Mammary epithelial cell (primary cell): ENCODE measurements at places on chromosomes 2 and 18.

GRCh38 chr2:60554074-60554645, 706 bp upstream of the BCL11A start:
- DNase-seq, result peak; percentile 55

GRCh38 chr2:217601601-217602000, 401.2 kb downstream of the TNS1 start:
- DNase-seq, result no peak

DNA sequence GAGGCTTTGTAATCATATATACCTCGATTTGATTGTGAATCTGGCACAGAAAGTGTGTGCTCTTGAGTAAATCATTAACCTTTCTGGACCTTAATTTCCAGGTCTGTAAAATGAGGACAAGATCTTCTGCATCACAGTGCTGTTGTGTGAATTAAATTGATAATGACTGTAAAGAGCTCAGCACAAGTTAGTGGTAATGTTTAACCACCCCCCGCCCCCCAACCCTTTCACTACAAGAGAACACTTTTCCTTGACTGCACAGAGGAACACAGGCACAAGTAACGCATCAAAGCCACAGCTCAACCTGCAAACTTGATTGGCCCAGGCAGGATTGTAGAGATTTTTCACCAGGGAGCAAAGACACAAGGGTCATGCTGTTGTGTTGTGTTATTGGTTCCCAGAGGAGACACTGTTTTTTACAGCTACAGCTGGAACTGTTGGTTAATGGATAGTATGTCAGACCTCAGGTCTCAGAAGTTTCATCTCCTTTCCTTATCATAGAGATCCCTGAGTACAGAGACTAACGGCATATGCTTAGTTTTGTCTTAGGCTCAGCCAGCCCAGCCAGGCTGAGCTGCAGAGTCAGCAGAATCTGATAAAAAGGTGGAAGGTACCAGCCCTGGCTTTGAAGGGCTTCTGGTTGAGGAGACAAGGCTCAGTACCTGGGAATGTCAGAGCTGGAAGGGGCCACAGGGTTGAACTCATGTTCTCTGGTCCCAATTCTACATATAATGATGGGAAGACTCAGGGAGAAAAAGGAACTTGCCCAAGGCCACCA, 10.6 kb downstream of the SETBP1 start:
- no peak for DNase-seq

DNA sequence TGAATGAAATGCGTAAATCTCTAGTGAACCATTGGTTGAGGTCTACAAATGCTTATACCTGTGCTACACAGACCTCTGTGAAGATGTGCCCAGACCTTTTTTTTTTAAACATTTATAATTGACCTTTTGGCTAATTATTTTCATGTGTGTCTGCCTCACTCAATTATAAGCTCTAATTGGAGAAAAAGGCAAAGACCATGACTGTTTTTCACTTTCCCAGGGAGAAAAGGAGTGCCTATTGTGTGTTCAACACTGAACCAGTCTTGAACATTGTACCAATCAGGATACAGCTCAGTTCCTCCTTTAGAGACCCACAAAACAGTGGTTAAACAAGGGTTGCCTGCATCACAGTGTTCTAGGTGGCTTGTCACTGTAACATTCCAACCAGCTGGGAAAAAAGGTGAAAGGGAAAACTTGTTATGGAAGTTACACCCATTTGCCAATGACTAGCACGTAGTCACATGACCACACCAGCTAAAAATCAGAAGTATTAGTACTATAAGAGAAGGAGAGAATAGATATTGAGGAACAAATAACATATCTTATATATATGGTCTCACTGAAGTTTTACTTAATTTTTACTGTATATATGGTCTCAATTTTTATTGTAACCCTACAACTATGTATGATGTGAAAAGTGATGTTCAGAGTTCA, 13.4 kb downstream of the TANK start:
- DNase-seq, result no peak

- no peak for DNase-seq
These were observed 148.5 kb downstream of the LNPK start for GRCh38 chr2:175853616-175853890.

- no peak for DNase-seq
These were observed 96.9 kb downstream of the SPP2 start for GRCh38 chr2:234147335-234147861.

- DNase-seq, result no peak
These were observed 1.2 kb upstream of the CLUL1 start for GRCh38 chr18:595571-595970.

DNA sequence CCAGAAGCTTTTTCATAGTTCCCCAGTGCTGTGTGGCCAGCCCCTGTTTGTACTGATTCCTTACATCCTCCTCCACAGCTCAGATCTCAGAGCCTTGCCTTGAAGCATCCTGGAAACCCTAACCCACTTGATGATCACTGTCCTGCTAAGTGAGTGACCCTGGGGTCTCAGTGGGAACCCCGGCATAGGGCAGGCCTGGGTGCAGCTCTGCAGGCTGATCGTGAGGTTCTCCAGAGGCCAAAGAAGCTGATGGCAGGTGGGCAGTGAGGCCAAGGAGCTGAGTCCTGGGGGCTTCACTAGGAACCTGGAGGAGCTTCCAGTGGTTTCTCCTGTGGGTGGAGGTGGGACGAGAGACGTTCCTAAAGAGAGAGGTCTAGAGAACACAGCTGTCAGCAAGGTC, 47.4 kb upstream of the BIN1 start:
- no peak for DNase-seq

GRCh38 chr18:72866901-72867745, 664 bp downstream of the NETO1 start:
- peak; percentile 41 for DNase-seq

DNA sequence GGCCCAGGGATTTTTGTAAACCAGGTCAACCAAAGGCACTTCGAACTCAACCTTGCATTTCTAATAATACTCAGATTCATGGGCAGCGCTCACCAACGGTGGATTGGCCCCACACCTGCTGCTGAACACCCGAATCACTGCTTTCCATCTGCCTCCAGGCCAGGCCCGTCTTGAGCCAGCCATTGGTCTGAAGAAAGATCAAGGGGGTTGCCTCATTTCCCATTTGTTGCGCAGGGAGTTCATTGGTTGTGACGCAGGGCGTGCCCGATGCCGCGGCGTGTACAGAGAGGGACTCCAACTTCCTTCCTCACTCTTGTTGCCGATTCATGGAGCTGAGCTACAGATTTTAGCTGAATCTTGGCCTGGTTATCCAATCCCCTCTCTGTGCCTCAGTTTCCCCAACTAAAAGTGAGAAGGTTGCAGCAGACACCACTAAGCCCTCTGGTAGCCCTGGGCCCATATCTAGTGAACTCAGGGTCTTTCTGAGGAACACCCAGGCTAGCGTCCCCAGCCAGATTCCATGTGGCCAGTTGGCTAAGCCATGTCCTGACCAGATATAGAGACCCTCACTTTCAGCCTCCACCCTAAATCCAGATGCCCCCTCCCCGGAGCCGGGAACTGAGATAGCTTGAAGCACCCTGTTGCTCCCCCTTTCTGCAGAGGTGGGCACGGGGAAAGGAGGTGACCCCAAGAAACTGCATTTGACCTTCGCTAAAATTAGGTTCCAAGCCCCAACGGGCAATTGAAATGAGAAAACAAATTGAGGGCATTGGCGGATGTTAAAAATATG, 60.9 kb upstream of the HPCAL1 start:
- no peak for DNase-seq

DNA sequence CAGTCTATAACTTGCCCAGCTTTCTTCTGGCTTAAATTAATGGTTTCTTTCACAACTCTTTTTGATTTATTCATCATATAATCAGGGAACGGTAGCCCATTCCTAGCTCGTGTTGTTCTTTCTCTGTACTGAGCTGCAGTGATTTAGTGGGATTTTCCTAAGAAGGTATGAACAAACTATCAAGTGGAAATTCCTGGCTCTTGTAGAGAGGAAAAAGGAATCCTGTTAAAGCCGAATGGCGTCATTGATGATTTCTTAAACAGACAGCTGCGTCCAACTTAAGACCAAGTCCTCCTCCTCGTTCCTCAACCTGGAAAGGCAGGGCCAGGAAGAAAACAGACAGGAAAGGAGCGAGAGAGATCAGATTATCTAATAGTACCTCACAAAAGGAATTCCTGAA, 69.2 kb upstream of the CABLES1 start:
- no peak for DNase-seq

- DNase-seq, result no peak
These were observed 76.1 kb upstream of the CYP1B1 start for GRCh38 chr2:38152035-38152434.

DNA sequence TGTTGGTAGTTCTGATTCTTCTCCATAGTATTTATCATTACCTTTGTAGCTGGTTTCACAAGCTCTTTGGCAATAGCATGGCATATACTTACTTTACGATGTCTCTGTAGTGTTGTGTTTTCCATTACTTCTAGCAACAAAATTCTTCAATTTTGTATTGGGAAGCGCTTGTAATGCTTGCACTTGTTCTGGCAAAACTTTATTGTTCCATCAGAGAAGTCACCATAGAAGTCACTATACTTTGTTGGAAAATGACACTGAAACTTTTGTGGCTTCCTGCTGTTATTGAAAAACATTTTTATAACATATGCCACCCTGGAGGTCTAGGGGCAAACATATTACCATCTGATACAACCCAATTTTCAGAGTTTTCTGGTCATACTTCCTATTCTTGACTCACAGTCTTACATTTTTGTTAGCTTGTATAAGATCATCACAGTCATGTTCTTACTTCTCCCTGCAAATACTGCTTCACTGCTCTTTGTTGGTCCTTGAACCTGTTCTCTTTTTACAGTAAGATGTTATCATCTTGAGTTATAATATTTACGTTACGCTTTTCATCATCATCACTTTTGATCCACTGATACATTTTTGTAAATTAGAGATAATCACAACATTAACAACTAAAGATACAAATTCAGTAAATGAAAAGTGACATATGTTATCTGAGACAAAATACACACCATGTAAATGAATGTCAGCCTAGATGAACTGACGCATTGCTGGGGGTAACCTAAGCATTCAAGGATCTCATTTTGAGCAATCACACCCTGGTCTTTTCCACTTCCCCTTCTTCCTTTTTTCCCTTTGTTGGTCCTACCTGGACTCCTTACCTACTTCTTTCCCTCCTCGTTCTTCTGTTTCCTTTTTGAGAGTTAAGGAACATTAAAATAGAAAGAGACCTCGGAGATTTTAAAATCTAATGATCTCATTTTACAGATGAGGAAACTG, 33.3 kb upstream of the CXCR4 start:
- no peak for DNase-seq

- peak; percentile 64 for DNase-seq
These were observed 5.5 kb upstream of the MGAT4A start for GRCh38 chr2:98736464-98736889.

DNA sequence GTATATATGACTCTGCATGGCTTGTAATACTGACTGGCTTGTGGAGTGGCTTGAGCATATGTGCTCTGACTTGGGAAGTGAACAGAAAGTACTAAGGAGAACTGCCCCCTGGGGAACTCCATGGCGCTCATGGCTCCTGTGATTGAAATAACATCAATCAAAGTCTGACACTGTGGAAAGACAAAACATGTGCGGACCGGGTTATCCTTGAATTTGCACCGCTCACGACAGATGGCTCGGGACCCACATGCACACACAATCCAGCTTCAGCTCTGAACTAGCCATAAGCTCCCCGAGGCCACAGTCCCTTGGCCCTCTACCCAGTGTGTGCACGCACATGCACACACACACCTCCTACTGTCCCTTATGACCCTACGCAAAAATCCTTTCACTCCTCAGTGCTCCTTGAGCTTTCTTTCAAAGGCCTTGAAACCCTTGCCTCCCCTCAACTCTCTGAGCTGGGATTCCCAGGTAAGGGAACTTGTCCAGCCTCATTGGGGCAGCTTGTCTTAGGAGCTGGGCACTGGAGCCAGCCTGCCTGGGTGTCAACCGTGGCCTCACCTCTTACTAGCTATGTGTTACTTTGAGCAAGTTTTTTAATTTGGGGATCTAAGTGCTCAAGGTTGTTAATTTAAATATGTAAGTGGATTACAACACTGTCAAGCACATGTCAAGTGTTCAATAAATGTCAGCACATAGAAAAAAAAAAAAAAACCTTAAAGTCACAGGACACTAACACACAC, 43.6 kb downstream of the MRPS5 start:
- DNase-seq, result no peak

GRCh38 chr2:84131278-84131830, 327.7 kb downstream of the SUCLG1 start:
- no peak for DNase-seq

DNA sequence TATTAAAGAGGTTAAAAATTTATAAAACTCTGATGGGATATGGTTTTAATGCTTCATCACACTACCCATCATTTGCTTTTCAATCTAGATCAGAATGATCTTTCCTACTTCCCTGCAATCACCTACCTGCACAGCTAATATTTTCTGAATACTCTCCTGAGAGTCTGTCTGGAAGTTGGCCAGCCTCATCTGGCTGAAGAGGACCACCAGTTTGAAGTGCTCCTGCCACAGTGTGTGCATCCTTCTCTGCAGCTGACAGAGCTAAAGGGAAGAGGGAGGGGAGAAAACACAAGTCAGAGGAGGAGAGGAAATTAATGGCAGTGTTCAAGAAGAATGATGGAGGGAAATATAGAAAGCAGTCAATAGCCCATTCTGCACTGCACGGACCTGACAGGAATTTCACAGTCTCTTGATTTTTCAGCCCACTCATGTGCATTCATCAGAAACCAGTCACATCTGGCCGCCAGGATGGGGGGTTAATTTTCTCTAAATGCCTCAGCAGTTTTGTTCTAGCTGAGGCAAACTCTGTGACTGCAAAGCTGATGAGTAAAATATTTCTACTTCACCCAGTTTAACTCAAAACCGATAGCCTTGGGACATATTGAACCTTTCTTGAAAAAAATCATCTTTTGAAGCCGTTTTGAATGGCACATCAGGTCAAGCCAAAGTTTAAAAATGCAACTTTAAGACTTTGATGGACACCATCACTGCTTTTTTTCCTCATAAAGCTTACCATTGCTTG, 201.8 kb upstream of the KLHL14 start:
- DNase-seq, result no peak

DNA sequence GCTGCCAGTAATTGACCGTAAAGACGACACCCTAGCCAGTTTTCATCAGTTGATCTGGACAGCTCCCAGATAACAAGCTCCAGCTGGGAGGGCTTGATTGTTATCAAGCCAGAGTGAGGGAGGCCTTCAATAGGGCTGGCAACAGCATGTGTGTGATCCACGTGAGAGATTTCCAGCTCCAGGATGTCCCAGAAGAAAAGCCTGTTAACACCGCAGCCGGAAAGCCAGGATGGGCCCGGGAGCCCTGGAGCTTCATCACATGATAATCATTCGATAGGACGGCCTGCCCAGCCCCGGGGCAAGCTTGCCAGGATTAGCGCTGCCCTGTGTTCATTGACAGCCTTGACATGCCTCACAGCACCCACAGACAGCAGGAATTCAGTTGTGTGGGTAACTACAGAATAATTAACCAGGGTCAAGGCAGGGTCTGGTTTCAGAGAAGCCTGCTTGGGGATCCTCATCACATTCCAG, 182.5 kb downstream of the C1D start:
- peak; percentile 65 for DNase-seq

- no peak for DNase-seq
These were observed 398 bp downstream of the INPP5D start for GRCh38 chr2:233060501-233060979.

DNA sequence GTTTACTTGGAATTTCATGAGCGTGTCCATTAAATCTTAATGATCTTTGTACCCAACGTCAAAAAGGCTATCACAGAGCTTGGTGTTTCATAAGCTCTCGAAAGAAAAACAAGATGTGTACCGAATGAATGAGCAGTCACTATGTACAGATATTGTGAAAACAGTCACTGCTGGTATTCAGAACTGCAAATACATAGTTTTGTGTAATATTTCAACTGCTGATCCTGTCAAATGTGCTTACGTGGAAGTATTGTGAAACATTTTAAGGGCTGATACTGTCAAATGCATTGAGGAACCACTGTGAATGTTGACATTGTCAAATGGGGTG, 184.2 kb upstream of the KLHL29 start:
- no peak for DNase-seq

- no peak for DNase-seq
These were observed 32.7 kb downstream of the RAB27B start for GRCh38 chr18:54860941-54861340.
